Femur (tissue), 1 donor: ENCODE measurements at places on chromosomes 6 and 20.

GRCh38 chr20:38658879-38659596 lies 57.4 kb downstream of the ARHGAP40 start:
- DNase-seq, result no peak

DNA sequence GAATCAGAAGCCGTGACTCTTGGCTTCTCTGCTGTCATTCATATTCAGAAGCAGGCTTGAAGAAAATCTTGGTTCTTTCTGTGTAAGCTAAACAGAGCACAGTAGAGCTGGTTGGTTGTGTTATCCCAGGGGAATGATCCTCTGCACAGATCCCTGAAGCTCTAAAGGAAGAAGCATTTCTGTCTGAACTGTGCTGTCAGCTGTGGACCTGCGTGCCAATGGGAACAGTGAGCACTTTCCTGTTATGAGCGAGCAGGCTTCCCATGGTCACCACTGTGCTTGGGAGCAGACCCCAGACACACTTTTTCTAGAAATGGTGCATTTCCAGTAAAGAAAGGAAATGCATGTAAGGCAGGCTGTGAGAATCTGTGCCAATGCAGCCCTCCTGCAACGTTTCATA lies 490.2 kb downstream of the EPM2A start:
- no peak for DNase-seq

- DNase-seq, result no peak
Observed at GRCh38 chr6:24848461-24848860, 49.7 kb upstream of the ARMH2 start.

DNA sequence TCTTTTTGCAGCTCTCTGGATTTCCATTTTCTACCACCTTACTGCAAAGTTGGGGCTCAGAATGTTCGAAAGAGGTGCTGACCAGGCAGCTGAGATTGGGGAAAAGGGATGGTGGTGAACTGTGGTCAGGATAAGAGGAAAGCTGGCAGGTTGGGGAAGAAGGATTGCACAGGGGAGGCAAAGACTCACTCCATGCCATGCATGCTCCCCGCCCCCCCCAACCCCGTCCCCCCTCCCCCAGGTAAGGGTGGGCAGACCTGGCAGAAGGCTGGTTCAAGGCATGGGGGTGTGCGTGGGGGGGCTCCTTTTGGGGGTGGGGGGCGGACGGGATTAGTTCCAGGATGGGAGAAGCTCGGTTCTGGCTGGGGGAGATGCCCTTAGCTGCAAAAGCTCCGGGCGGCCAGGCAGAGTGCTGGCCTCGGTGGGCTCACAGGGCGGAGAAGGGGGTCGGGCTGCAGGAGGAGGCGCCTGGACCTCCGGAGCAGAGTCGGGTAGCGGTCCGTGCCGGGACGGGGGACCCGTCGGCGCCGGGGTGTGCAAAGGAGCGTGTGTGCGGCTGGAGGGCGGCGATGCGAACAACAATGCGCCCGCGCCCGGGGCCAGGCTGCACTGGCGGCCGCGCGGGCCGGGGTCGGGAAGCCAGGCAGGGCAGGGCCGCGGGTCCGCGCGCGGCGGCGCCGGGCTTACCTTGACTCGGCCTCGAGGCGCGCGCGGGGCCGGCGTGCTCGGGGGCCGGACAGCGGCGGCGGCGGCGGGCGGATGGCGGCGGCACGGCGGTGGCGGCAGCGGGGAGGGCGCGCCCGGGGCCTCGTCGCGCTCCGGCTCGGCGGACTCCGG lies 880 bp downstream of the ADNP start:
- peak; percentile 52 for DNase-seq

DNA sequence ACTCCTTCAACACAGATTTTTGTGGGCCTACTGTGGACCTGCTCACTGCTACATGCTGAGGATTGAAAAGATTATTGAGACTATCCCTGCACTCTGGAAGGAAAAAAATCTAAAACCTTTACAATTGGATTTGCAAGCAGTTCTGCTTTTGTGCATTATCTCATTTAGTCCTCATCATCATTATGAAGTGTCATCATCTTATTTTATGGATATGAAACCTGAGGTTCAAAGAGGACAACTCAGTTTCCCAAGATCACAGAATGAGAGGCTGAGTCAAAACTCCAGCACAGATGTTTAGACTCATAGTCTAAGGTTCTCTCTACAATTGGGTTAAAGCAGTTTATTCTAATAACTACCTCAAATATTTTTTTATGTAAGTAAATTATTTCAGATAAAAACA lies 160.2 kb upstream of the MARCKS start:
- DNase-seq, result no peak

DNA sequence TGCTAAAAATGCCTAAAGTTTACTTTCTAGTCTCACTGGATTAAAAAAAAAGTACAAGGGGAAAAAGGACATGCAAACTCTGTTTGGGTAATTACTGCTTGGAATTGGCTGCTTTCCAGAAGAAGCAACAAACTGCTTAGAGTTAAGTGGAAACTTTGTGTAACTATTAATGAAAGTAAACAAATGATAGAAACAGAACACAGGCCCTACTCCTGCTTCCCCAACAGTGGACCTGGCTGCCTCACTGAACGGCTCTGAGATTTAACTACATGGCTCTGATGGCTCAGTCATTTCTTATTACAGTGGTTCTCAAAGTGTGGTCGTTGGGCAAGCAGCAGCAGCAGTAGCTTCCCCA lies 108.5 kb downstream of the MAN1A1 start:
- DNase-seq, result peak; percentile 34

DNA sequence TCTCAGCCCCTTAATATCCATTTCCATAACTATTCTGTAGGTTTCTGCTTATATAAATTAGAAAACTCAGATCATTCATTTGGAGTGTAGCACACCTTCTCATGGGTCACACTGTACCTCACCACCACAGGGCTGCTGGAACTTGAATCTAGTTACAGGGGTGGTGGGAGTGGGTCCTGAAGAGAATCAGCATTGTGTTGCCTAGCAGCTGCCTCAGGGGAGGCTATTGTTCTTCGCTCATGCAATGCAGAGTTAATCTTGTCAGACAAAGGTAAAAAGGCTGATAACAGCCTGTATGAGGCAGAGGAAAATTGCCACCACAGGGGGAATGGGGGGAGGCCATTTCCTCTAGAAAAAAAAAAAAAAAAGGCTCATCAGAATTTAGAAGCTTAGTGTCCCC lies 496.0 kb upstream of the ADGRB3 start:
- no peak for DNase-seq

- DNase-seq, result no peak
Observed at GRCh38 chr6:5552243-5552642, 290.9 kb downstream of the FARS2 start.

DNA sequence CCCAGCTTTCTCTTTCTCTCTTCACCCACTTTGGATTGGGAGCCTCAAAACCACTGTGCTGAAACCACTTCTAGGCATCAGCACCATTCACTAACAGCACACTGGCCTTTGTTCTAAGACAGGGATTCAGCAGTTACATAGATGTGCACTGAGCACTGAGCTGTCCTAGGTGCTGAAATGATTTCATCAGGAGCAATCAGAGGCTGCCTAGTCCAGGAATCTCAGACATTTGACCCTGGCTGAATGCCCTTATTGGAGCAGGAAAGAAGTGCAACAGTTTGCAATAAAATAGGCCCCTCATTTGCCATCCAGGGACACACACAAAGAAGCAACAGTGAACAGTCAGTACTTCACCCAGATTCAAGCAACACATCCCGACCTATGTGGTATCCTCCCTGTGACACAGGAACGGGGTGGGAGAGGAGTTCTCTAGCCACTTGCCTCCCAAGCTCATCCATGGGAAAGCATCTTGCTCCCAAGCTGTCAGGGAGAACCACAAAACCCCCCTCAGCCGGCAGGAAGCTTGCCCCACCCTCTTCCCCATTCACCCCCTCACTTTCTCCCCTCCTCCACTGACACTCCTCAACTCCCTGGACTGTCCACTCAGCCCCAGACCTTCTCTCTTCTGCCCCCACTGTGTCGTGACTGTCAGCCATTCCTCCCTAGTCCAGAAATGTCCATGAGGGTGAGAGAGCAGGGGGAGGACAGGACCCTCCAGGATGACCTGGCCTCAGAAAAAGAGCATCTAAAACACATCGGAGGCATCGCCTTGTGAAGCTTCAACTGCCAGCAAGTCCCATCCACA lies 304.4 kb downstream of the PREX1 start:
- peak; percentile 70 for DNase-seq

DNA sequence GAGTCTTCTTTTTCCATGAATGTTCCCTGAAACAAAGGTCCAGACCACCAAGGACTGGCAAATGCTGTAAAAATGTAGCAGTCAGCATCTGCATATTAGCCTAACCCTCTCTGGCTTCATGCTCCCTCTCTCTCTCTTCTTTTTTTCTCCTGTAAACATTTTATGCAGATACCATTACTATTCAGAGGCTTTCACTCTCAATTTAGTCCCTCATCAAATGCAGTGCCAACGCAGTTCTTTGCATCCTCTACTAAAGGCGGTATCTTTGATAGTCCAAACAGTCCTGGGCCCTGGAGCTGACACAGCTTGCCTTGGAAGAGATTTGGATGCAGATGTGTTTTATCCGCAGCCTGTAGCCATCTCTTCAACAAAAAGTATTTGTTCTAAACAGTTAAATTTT lies 167.1 kb upstream of the MMS22L start:
- no peak for DNase-seq

DNA sequence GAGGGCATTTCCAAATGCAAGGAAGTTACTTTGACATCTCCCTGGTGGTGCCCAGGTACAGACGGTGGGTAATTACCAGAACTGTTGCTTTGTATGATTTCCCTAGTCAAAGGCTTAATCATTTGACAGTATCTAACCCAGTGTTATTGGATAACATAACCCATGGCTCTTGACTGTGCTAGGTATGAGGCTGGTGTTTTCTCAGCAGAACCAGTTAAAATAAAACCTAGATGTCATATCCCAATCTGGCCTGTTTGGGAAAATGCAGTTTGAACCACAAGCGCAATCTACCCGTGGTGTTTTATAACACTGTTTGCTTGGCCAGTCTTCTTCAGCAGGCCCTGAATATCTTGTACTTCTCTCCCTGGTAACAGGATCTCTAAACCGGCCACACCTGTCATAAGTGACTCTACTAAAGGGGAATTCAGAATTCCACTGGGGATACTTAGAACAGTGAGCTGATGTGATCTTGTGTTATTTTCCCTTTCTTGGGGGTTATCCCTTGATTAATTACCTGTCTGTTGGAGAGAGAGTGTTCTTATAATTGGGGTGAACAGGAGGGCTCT lies 32.8 kb downstream of the PPP1R14C start:
- DNase-seq, result no peak

DNA sequence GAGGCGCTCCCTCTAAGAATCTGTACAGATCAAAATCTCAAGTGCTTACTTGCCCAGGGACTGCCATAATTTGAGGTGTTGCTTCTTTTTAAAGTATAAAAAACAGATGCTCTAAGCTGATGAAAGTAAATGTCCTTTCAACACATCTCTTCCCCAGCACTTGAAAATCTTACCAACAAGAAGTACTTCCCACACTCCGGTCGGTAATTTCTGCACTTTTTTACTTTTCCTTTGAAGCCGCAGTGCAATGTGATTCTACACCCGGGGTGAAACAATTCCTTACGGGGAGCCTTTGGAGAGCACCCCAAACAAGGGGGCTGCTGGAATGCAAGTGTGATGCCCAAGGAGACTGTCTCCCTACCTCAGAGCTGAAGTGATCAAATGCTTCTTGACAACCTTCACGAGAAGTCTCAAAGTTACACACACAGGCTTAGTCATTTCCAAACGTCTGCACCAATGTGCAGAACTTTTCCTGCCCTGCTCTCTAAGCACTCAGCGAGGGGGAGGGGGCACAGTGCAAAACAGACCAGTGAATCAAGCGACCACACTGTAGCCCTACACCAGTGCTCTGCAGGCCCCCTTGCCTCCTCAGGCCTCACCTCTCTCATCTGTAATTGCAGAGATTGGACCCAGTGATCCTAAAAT lies 56.7 kb downstream of the ATXN1 start:
- DNase-seq, result no peak

- no peak for DNase-seq
Observed at GRCh38 chr6:36643977-36644376, 34.5 kb upstream of the CDKN1A start.

DNA sequence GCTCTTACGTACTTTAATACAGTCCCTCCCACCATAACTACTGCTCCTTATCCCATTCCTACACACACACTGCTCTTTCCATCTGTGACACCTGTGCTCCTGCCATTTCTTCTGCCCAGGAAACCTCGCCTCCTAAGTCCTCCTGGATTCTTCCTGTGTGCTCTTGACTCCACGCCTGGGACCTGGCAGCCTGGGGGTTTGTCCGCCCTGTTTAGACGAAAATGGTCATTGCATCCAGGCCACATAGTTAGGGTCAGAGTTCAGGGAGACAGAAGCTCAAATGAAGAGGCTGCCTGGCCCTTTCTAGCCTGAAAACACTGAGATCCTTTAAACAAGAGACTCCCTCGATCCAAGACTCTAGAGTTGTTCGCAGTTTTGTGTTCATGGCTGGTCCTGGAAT lies 17.4 kb upstream of the CTNNBL1 start:
- DNase-seq, result no peak

DNA sequence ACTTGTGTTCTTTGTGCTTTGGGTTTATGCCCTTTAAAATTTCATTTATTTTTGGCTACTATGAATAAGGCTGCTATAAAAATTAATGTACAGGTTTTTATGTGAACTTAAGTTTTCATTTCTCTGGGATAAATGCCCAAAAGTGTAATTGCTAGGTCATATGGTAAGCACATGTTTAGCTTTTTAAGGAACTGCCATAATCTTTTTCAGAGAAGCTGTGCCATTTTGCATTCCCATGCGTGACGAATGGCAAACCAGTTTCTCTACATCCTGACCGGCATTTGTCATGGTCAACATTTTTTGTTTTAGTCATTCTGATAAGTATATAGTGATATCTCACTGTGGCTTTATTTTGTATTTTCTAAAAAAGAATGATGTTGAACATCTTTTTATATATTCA lies 236.0 kb upstream of the SGK1 start:
- no peak for DNase-seq

DNA sequence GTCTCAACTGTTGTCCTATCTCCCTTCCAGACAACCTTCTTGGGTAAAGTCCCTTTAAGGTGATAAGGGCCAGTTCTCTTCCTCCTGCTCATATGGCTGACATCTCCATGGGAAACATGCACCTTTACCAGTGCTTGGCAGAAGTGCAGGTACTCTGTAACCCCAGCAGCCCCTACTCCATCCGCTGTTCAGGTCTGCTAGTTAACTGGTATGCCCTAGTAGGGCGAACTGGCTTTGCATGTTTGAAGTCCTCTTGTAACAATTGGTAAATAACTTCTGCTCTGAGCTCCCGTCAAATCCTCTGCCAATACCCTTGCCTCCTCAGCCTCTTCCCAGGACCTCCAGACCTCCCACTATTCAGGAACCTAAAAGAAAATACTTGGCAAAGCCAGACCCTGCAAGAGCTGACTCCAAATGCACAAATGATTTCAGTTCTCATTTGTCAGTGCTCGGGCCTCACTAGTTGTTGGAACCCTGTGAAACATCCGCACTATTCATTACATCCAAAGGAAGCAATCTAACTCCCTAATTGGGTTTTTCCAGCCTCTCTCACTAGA lies 703.7 kb downstream of the MAFB start:
- no peak for DNase-seq

- DNase-seq, result no peak
Observed at GRCh38 chr6:23181356-23182110, 612.2 kb downstream of the HDGFL1 start.
